Stimulated activated CD8-positive, alpha-beta memory T cell treated with anti-CD3 and anti-CD28 coated beads, Interleukin-4, amount 100 ng/mL, for 1 hour (primary cell): ENCODE measurements at places on chromosomes 7 and 10.

GRCh38 chr10:111076191-111076681 is 593 bp upstream of the ADRA2A start:
- no peak for DNase-seq

GRCh38 chr7:128860158-128861073 is 2.2 kb upstream of the ATP6V1F start:
- no peak for DNase-seq

- DNase-seq: no peak
These were observed 265.9 kb downstream of the SNX13 start for GRCh38 chr7:17674166-17674942.

DNA sequence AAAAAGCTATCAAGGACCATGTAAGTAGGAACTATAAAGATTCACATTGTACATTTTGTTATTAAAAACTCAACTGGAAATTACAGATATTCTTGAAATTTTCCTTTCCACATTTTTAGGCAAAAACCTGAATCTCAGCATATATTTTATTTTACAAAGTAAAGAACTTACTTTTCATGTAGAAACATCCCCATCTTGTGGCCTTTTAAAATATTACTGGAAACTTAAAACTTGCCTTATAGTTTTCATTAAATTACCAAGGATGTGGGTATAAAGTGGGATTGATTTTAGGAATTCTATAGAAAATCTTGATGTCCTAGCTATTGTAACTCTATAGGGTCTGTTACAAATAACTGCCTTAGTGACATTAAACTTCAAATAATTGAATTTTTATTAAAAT is 10.6 kb downstream of the DBF4 start:
- no peak for DNase-seq

GRCh38 chr10:124336186-124336585 is 82.5 kb downstream of the OAT start:
- no peak for DNase-seq

GRCh38 chr7:91151916-91152315 is 112.3 kb upstream of the FZD1 start:
- DNase-seq: no peak

GRCh38 chr10:33333260-33334101 is 986 bp downstream of the NRP1 start:
- no peak for DNase-seq

GRCh38 chr7:44094365-44094764 is 9.8 kb upstream of the AEBP1 start:
- DNase-seq: no peak

DNA sequence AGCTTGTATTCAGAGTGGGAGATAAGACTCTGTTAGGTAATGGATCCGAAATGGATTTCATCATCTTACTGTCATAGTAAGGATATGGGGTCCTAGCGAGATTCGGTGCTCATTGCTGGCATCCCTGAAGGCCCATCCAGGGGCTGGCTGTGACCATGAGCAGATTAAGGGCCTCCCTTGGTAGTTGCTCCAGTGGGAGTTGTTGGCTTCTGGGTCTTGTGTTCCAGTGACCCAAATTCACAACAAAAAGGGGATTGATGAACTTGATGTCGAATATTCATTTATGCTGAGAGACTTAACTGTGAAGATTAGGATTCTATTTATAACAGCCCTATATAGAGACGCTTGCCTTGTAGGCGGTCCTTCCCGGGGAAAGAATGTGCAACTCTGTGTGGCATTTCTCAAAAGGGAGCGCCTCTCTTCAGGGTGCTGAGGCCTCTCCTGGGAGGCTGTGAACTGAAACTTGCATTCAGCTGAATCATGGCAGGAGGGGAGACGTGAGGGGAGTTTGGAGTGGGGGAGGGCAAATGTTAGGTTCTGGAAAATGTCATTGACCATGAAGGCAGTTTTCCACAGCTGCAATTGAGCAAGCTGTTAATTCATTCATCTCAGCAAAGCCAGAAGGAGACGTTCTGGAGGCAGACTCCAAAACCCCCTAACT is 233.1 kb upstream of the FZD8 start:
- no peak for DNase-seq

DNA sequence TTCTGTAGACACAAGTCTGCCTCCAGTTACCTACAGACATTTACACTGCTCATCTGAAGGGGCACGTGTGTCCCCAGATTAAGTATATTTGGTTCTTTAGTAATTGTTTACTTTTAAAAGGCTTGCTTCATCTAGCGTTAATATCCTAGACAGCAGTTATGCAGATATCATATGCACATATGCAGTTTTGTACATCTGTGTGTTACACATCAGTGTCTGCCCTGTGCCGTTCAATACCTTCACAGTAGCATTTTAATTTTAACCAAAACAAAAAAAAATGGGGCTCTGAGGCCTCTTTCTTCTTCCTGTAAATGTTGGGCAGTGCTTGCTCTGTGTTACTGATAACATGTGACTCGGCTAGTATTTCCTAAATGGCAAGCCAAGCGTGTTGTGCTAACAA is 331.4 kb upstream of the MGMT start:
- no peak for DNase-seq

GRCh38 chr10:116311706-116312490 is 12.3 kb upstream of the CCDC172 start:
- no peak for DNase-seq

- no peak for DNase-seq
These were observed 12.7 kb upstream of the EFCAB10 start for GRCh38 chr7:105594034-105594433.

GRCh38 chr10:32293581-32293980 is 53.4 kb downstream of the EPC1 start:
- no peak for DNase-seq

DNA sequence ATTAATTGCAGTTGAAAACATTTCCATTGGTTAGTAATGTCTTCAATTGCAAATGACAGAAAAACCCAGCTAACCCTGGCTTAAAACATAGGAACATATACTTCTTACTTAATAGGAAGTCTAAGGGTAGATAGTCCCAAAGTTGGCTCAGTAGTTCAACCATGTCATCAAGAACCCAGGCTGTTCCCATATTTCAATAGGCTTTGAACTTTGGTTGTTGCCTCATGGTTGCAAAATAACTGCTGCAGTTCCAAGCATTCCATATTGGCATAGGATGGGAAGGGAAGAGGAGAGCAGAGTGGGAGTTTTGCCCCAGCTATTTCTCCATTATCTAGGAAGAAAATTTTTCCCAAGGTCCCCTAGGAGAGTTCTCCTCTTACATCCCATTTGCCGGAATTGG is 81.4 kb upstream of the EEPD1 start:
- no peak for DNase-seq

DNA sequence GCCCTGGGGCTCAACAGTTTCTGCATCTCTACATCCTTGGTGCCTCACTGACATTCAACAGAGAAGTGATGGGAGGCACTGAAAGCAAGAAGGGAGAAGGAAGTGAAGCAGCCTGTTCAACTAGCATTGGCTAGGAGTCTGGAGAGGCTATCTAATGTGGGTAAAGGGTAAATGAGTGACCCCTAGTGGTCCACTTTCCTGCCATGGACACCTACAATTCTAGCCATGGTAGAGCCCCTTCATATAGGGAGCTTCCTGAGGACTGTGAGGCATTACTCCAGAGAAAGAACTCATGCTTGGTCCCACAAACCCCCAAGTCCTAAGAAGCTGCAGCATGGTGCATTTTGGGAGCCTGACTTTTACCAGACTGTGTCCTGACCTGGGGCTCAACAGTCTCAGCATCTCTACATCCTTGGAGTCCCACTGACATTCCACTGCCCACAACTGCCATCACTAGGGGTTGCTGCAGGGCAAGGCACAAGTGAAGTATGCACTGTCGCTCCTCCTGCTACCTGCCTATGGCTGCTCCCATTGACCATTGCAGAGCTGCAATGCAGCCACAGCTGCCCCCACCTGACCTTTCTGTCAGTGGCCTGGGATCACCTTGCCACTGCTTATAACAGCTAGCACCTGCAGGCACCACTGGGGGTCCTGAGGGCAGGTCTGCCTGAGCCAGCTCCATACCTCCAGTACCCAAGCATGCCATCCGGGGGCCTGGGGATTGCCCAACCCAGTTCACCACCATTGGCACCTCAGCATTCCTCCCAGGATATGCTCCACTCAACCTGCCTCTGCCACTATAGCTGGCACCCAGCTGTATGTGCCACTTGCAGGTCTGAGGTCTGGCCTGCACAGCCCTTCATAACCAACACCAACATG is 44.1 kb upstream of the CDK6 start:
- DNase-seq: no peak

DNA sequence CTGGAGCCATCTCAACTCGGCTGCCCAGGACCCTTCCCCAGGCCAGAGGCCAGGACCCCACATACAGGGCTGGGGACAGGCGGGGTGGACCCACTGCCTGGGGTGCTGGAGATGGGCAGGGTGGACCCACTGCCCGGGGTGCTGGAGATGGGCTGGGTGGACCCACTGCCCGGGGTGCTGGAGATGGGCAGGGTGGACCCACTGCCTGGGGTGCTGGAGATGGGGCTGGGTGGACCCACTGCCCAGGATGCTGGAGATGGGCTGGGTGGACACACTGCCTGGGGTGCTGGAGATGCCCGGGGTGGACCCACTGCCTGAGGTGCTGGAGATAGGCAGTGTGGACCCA is 32.4 kb upstream of the FOXL3 start:
- DNase-seq: no peak
